Adrenal gland (tissue), 19 donors: ENCODE measurements at places on chromosomes 5 and 9. TPM values are rescaled to one million over a fixed set of nuclear protein-coding genes. Genes with fewer than 3 reads are reported as not detected.

HDAC3 gene
- total RNA-seq, result 71.8 TPM

DNA sequence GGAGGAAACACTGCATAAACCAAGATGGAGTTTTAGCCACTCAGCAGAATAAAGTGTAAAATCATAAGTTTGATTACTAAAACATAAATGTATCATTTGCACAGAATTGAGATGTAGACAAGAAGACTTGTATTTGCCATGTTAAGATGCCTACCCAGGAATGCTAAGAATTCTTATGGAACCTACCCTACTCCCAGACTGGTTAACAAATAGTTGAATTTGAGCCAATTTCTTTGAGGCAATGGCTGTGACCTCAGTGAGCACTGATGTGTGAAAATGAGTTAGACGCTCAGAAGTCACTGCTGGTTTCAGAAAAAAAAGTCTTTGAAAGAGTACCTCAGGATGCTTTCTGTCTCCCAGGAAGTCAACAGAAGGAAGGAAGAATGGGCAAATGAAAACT, 95.6 kb downstream of the ESM1 start:
- no peaks in the 10 kb centered on the region for H3K4me1 ChIP-seq
- no peak overlapping the region for H3K4me3 ChIP-seq
- H3K27me3 ChIP-seq, result no peaks in the 10 kb centered on the region
- DNase-seq, result no peak
- no peak overlapping the region for H3K27ac ChIP-seq

SLC23A1 gene
- not detected for total RNA-seq

ANAPC2 gene
- 70.1 TPM for total RNA-seq

- H3K36me3 ChIP-seq, result no peaks in the 10 kb centered on the region
- no peaks in the 10 kb centered on the region for H3K27me3 ChIP-seq
- no peak overlapping the region for H3K4me3 ChIP-seq
- H3K4me1 ChIP-seq, result peaks cover 11% of the 10 kb centered on the region
- DNase-seq, result no peak
These were observed 17.0 kb downstream of the TTLL11 start for GRCh38 chr9:122076117-122076516.

DNA sequence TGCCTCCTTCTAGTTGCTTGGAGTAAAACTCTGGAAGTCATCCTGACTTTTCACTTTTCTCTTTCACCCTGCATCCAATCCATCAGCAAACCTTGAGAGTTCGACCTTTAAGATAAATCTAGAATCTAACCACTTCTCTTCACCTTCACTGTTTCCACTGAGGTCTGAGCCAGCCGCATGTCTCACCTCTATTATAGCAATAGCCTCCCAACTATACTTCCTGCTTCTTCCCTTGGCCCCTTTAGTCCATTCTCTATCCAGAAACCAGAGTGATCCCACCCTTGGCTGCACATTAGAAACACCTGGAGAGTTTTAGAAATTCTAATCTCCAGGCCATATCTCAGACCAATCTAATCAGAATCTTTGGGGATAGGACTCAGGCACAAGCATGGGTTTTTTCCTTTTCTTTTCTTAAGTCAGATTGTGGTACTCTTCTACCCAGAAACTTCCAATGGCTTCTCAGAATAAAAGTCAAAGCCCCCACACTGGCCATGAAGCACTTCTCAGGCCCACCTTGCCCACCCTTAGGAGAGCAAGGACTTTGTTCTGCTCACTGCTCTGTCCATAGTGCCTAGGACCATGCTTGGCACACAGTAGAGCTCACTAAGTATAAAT, 33.1 kb downstream of the MFAP3 start:
- H3K4me3 ChIP-seq, result no peak overlapping the region
- H3K36me3 ChIP-seq, result no peaks in the 10 kb centered on the region
- H3K27ac ChIP-seq, result no peak overlapping the region

- H3K4me1 ChIP-seq, result no peaks in the 10 kb centered on the region
- no peak overlapping the region for H3K27ac ChIP-seq
- DNase-seq, result no peak
- H3K36me3 ChIP-seq, result no peaks in the 10 kb centered on the region
- H3K27me3 ChIP-seq, result no peaks in the 10 kb centered on the region
These were observed 87.6 kb downstream of the COL23A1 start for GRCh38 chr5:178502401-178503100.

TNFSF8 gene
- total RNA-seq, result 4.8 TPM

- H3K36me3 ChIP-seq, result no peaks in the 10 kb centered on the region
- H3K27me3 ChIP-seq, result no peaks in the 10 kb centered on the region
- no peak for DNase-seq
- H3K27ac ChIP-seq, result no peak overlapping the region
- H3K4me3 ChIP-seq, result no peak overlapping the region
These were observed 122.0 kb downstream of the TLE4 start for GRCh38 chr9:79693750-79694149.

GRCh38 chr9:71746758-71747125, 21.6 kb downstream of the CEMIP2 start:
- H3K4me3 ChIP-seq, result no peak overlapping the region
- H3K36me3 ChIP-seq, result no peaks in the 10 kb centered on the region
- H3K4me1 ChIP-seq, result peaks cover 6% of the 10 kb centered on the region
- H3K27me3 ChIP-seq, result no peaks in the 10 kb centered on the region

GRCh38 chr5:158246661-158247060, 387.7 kb upstream of the CLINT1 start:
- no peak overlapping the region for H3K27ac ChIP-seq
- no peak for DNase-seq
- H3K27me3 ChIP-seq, result no peaks in the 10 kb centered on the region
- no peaks in the 10 kb centered on the region for H3K4me1 ChIP-seq
- no peak overlapping the region for H3K4me3 ChIP-seq
- no peaks in the 10 kb centered on the region for H3K36me3 ChIP-seq

CCDC180 gene
- 8.9 TPM for total RNA-seq

GRCh38 chr5:160361624-160362228, 8.7 kb downstream of the C1QTNF2 start:
- H3K27me3 ChIP-seq, result no peaks in the 10 kb centered on the region
- H3K4me3 ChIP-seq, result no peak overlapping the region
- H3K27ac ChIP-seq, result no peak overlapping the region
- H3K36me3 ChIP-seq, result no peaks in the 10 kb centered on the region
- peaks cover 11% of the 10 kb centered on the region for H3K4me1 ChIP-seq
- no peak for DNase-seq

GRCh38 chr5:14306329-14306815, 163.2 kb downstream of the TRIO start:
- H3K4me1 ChIP-seq, result peaks cover 12% of the 10 kb centered on the region
- peak; percentile 29 for DNase-seq
- H3K27me3 ChIP-seq, result no peaks in the 10 kb centered on the region
- H3K27ac ChIP-seq, result no peak overlapping the region
- no peak overlapping the region for H3K4me3 ChIP-seq
- H3K36me3 ChIP-seq, result peaks cover 7% of the 10 kb centered on the region

GGTA1 gene
- total RNA-seq, result 1.8 TPM
